ENCODE measurements at places on chromosomes 2 and 18.

- DNase-seq, result peak; percentile 47
Observed at GRCh38 chr2:150485871-150486538, 1.5 kb downstream of the RND3 start.

DNA sequence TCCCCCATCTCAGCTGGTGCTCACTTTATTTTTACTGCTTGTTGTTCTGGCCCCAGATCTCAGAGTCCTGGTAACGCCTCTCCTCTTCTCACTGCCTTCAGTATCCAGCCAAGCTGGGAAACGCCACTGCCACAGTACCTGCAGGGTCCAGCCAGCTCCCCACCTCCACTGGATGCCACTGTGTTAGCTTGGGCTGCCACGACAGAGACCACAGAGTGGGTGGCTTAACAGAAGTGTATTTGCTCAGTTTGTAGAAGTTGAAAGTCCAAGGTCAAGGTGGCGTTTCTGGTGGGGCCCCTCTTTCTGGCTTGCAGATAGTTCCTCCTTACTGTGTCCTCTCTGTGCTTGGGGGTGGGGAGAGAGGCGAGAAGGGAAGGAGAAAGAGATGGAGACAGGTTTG, 107.1 kb downstream of the AGAP1 start:
- DNase-seq, result no peak

DNA sequence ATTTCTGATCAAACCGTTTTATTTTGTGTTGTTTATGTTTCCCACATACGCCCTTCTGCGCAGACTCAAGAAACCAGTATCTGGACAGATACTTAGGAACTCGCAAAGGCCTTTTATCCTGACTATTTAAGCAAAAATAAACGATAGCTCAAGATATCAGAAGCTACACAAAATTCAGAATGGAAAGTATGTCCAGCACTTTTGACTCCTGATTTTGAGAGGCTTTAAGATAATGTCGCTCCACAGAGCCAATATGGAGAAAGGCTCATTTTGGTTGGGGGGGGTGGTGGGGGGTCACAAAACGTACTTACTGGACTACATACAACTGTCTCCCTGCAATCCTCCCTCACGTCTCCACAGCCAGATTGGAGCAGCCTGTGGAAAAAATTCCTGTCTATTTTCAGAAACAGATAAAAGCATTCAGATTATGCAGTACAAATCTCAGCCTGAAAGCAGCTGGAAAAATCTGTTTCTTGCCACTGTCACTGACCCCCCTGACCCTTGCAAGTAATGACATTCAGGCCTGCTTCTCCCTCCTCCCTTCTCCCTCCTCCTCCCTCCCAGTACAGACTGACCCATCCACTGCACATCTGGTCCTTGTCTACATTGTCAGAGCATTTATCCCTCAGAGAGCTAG, 34.9 kb upstream of the LCLAT1 start:
- DNase-seq, result no peak

GRCh38 chr2:189681903-189682302, 7.4 kb downstream of the ANKAR start:
- DNase-seq, result no peak

DNA sequence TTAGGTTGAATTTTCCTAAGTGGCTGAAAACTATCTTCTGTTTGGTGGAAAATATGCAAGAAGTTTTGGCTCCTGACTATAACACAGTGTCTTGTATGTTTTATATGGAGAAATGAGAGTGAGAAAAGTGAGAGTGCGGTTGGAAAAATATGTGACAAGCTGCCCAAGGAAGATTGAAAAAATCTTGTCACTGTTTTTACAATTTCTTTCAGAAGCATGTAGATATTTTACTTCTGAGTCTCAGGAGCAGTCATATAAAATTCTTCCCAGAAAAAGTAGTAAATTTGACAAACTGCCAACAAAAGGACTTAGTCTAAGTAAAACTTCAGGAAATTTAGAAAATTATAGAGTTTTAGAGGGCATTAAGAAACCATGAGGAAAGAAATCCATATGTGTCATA, 19.4 kb upstream of the RMND5A start:
- peak; percentile 32 for DNase-seq

GRCh38 chr2:111900859-111901258, 2.5 kb downstream of the MERTK start:
- DNase-seq, result no peak

- no peak for DNase-seq
Observed at GRCh38 chr2:85394261-85394681, 15.9 kb downstream of the CAPG start.

DNA sequence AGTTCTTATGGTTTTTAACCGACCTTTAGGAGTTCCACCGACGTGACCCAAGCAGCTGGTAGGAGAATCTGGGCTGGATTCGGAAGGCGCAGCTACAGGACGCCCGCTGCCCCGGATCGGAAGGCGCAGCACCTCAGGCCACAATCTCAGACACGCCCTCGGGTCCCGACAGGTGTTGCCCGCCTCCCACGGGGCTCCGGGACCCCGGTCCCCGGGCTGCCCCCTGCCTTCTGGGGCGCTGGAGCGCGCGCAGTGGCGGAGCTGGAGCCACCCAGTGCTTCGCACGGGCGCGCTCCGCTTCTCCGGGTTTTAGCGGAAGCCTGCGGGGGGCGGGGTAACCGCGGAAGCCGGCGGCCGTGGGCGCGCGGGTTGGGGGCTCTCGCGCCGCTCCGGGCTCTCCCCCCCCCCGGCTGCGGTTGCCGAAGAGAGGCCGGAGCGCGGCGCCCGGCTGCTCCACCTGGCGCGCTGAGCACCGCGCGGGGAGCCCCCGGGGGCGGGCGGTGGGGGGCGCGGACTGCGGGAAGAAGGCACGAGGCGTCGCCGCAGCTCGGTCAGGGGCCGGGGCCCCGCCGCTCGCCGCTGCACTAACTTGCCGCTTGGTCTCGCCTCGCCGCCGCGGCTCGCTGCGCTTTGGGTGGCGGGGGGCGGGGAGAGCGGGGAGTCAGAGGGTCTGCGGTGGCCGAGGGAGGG, 718.8 kb downstream of the DPP10 start:
- DNase-seq, result no peak

GRCh38 chr2:45212953-45213635, 203.8 kb upstream of the SIX2 start:
- DNase-seq, result no peak

DNA sequence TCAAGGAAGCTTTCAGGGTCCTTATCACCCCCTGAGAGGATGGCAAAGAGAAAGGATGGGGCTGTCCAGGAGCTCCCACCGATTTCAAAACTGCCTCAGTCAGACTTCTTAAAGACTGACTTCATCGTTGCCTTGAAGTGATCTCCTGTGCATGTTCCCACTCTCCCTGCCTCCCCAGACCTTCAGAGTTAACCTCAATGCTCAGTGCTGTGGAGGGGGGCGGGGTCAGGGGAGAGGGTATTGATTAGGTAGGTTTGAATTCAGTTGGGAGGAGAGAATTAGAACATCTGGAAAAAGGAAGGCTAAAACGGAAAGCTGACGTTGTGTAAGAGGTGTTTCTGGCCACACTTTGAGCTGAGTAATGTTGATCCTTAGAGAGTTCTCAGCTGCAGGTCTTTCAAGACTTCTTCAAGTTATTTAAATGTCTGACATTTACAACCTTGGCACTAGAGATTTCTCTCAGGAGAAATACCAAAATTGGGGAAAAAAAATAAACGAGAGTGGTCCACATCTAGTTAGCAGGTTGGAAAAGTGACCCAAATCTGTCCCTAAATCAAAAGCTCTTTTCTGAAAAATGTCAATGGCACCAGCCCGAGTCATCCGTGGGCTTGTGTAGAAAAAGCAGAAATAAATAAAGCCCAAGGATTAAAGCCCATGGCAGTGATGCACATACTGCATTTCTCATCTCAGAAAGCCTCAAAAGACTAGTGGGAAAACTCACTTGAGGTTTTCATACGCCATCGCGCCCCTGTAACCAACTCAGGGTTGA, 134.7 kb upstream of the EPAS1 start:
- no peak for DNase-seq

DNA sequence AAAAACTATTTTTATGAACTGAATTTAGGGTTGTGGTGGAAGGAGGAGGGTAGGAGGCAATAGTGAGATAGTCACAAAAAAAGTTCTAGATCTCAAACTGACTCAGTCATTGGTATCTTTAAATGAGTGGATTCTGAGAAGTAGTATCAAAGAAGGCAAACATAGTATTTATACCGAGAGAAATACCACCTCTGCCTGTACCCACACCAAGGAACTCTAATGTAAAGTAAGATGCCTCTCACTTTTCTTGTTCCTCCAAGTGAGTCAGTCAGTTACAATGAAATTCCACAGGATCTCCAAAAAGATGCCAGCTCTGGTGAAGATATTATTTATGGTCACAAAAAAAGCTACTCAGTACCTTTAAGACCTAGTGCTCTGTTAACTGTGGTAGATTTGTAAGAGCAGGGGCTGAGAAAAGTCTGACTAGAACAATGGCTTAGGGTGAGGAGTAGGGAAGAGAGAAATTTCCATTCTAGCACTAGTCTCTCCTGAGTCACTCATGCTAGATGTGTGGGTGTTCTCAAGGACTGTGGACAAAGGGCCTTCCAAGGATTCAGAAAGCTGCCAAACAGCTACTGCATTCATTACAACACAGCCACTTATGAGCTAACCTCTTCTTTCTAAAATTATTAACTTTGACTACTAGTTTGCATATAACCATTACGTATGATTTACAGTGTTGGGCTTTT, 36.3 kb downstream of the YWHAQ start:
- DNase-seq, result peak; percentile 31

GRCh38 chr2:71190656-71191569, 36.0 kb downstream of the PAIP2B start:
- no peak for DNase-seq

DNA sequence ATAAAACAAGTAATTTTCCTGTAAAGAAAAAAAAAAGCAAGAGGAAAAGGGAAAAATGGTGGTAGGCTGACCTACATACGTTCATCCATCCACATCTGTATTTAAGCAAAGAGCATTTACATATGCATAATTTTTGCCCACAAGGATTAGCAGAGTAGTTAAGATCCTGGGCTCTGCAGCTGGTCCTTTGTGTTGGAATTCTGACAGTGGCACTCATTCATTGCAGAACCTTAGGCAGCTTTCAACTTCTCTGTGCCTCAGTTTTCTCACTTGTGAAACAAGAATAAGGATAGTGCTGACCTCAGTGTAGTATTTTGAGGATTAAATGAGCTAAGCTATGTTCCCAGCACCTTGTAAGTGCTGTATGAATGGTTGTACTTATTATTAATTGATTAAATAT, 211.3 kb downstream of the ARL4C start:
- DNase-seq, result no peak

GRCh38 chr18:24479371-24479770, 18.9 kb downstream of the HRH4 start:
- DNase-seq, result no peak

DNA sequence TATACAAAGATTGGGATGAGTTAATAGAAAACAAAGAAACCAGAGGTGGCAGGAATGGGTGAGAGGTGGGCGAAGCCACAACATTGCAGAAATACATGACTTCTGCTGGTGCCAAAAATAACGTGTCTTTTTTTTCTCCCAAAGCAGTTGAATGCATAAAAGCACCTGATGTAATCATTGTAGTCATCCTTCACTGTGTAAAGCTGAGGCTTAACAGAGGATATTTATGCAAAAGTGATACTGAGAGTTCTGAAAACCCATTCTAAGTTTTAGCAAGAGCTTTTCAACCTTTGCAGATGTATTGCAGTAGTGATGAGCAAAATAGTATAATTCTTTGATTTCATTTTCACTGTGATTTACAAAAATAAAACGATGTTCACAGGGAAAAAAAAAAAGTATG, 173.0 kb downstream of the PTGR3 start:
- DNase-seq, result no peak

GRCh38 chr18:47883771-47884413, 46.6 kb downstream of the SMAD2 start:
- no peak for DNase-seq

- no peak for DNase-seq
Observed at GRCh38 chr2:207725873-207726578, 14.6 kb downstream of the CCNYL1 start.

DNA sequence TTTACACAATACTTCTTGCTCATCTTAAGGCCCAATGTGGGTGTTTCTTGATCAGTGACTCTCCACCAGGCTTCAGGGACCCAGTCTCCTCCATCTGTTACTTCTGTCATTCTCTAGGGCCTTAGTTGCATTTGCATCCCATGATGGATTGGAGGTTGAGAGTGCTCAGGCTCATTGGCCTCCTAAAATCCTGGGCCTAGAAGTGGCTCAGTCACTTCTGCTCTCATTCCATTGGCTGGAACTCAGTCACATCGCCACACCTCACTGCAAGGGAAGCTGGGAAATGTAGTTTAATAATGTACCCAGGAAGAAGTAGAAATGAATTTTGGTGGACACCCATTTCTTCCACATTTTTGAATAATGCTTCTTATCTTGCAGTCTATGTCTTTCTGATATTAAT, 223.5 kb downstream of the HRH4 start:
- DNase-seq, result no peak

GRCh38 chr18:31042406-31043181, at the start of gene DSC3:
Gene DSC3, minus strand, starts transcription at chr18:31042742. Its CDS starts 82 bp downstream, at chr18:31042660.
- no peak for DNase-seq

- DNase-seq, result no peak
Observed at GRCh38 chr2:100265226-100265625, 57.1 kb downstream of the LONRF2 start.

DNA sequence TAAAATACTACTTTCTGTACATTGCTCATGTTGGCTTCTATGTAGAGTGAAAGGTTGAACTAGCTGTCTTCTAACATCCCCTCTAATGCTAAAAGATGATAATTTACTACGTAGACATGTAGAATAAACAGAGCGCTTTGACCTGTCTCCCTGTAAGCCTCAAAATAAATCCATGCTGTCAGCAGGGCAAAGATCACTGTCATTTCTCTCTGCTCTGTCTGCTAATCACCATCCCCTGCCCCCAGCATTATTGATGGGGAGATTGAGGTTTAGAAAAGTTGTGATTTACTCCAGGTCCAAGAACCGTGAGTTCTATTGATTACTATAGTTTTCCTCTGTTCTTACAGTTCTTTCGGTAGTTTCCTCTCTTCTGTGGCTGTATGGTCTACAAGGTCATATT, 39.0 kb upstream of the GRHL1 start:
- DNase-seq, result no peak

GRCh38 chr2:1811258-1811970, 67.1 kb upstream of the PXDN start:
- DNase-seq, result no peak

GRCh38 chr2:70988151-70988550, 6.5 kb downstream of the TEX261 start:
- no peak for DNase-seq

- no peak for DNase-seq
Observed at GRCh38 chr2:1581965-1582625, 162.2 kb downstream of the PXDN start.
